ENCODE measurements at places on chromosomes 4 and X.

DNA sequence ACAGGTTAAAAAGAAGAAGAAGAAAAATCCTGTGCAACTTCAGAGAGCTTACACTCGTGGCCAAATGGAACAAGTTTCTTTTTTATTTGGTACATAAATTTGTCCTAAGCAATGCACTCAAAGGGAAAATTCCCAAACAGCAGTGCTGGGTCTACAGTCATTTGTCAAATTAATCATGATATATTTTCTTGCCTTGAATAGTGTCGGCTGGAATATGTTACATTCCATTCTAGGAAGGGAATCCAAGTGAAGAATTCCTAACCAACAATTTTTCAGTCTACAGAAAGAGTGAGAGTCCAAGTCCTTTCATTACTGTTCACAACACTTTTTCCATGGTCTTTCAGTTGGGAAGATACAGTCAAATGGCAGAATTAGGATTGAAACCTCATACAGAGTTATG lies 63.9 kb downstream of the HAND2 start:
- DNase-seq = no peak

DNA sequence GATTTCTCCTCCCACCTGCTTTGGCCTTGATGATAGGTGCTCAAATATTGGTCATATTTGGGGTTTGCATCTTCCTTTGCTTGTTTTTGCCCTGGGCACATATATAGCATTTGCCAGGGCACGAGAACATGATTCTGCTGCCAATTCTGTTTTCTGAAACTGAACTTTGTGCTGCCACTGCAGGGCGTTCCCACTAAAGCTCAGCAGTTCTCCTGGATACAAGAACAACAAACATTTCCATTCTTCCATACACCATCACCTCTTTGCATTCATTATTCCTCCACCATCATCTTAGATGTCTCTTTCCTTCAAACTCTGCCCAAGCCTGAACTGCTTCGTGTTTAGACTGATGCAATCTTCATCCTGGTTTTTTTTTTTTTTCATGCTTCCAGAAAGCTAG lies 36.3 kb upstream of the GATB start:
- DNase-seq = no peak

GRCh38 chr4:86928400-86929255 lies 6.2 kb upstream of the AFF1 start:
- no peak for DNase-seq

DNA sequence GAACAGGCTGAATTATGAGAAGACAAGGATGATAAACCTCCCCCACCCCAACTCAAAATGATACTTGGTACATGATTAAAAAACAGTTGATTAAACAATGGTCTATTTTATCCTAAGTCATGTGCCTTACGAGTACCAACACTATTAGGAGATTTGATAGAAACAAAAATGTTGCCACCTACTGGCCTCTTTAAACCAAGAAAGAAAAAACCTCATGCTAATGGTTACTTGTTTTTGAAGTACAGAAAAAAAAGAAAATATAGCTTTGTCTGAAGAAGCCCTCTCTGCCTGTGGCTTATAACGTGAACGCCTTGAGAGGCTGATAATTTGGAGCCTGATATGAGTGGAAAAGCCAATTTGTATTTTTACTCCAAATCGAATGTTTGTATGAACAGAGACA lies 538.2 kb downstream of the DMD start:
- no peak for DNase-seq

Data from stimulated activated CD8-positive, alpha-beta memory T cell treated with anti-CD3 and anti-CD28 coated beads, Interleukin-15, amount 100 ng/mL, for 48 hours (primary cell).